Caco-2 (cell line): ENCODE measurements at places on chromosomes 4 and X.
A peak's percentile ranks its signal among the peaks of the same experiment; 100 is the strongest.

- no peak for DNase-seq
- no peak overlapping the region for H3K4me3 ChIP-seq
- H3K27ac ChIP-seq: no peak overlapping the region
- H3K27me3 ChIP-seq: no peaks in the 10 kb centered on the region
- no peaks in the 10 kb centered on the region for H3K36me3 ChIP-seq
Observed at GRCh38 chr4:150624055-150624454, 42.1 kb downstream of the MAB21L2 start.

- peak overlapping the region; percentile 99 for H3K27ac ChIP-seq
- no peaks in the 10 kb centered on the region for H3K36me3 ChIP-seq
- H3K4me1 ChIP-seq: peaks cover 20% of the 10 kb centered on the region
- no peaks in the 10 kb centered on the region for H3K27me3 ChIP-seq
Observed at GRCh38 chr4:56468097-56468422, 643 bp downstream of the SRP72 start.

DNA sequence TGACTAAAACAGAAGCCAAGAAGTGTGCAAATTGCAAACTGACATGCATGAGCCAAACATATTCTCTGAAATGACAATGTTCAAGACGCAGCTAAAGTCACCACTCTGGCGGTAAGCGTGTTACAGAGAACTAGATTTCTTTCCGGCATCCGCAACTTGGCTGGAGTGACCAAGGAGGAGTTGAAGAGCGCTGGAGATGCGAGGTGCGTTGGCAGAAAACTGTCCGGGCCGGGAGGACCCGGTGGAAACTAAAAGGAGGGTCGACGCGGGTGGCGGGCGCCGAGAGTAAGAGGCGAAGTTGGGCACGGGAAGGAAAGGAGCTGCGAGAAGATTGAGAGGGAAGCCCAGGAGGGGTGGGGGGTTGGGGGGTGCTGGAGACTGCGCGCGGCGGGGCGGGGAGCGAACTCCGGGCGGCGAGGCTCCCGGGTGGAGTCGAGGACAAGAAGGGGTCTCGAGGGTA is 807 bp downstream of the SEL1L3 start:
- peaks cover 9% of the 10 kb centered on the region; the same call in 1 of the 2 replicates for H3K4me1 ChIP-seq
- H3K27ac ChIP-seq: peak overlapping the region; percentile 58
- peak overlapping the region; percentile 50 for H3K4me3 ChIP-seq
- no peaks in the 10 kb centered on the region for H3K36me3 ChIP-seq
- no peaks in the 10 kb centered on the region for H3K27me3 ChIP-seq

GRCh38 chrX:110383414-110383813 is 24.8 kb downstream of the RTL9 start:
- no peak for DNase-seq
- no peaks in the 10 kb centered on the region for H3K27me3 ChIP-seq
- H3K36me3 ChIP-seq: no peaks in the 10 kb centered on the region

DNA sequence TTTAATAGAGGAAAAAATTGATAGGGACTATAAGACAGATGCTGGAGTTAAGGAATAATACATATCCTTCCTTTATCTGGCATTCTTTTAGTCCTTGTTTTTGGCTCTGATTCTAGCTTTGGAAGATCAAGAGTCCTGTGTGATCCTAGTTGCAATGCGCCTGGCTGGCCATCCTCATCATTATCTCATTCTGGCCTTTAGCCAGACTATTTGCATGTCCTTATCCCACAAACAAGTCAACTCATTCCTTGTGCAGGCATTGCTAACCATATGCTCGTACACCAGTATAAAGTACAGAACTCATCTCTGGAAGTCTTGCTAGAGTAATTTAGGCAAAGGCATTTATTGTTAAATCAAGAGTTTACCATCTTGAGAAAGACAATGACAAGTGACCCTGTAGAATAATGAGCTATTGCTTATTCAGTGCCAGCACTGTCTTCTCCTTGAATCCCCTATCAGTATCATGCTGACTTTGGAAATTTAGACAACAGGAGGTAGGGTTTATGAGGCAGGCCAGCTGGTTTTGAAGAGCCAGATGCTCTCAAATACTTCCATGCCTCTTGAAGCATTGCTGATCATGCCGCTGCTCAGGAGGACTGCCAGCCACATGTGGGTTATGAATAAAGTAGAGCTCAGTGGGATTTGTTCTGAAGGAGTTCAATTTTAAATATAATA is 1730.3 kb upstream of the TENM3 start:
- DNase-seq: no peak
- no peaks in the 10 kb centered on the region for H3K36me3 ChIP-seq
- no peak overlapping the region for H3K4me3 ChIP-seq

DNA sequence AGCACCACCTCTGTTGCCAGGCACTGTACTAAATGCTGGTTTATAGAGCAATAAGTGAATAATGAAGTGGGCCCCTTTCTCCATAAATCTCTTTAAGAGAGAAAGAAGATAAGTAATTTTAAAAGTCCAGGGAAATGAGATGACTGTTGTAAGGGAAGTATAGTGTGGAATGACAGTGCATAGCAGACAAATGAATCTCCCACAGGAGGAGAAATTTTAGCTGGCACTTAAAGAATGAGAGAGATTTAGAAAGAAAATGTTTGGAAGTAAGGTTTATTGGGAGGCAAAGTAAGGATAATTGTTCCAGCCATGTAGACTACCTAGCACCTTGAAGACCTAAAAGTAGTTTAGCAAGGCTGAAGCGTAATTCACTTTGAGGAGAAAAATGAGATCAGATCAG is 1081.1 kb upstream of the PABPC4L start:
- H3K36me3 ChIP-seq: no peaks in the 10 kb centered on the region
- no peaks in the 10 kb centered on the region for H3K4me1 ChIP-seq
- no peak overlapping the region for H3K27ac ChIP-seq
- H3K27me3 ChIP-seq: no peaks in the 10 kb centered on the region
- no peak for DNase-seq
- no peak overlapping the region for H3K4me3 ChIP-seq

- no peak overlapping the region for H3K27ac ChIP-seq
- H3K27me3 ChIP-seq: no peaks in the 10 kb centered on the region
- no peaks in the 10 kb centered on the region for H3K36me3 ChIP-seq
- H3K4me1 ChIP-seq: peaks cover 12% of the 10 kb centered on the region
Observed at GRCh38 chr4:168451744-168452390, 28.4 kb downstream of the DDX60L start.

GRCh38 chr4:118834960-118835569 is 861 bp downstream of the SEC24D start:
- peaks cover 7% of the 10 kb centered on the region for H3K4me1 ChIP-seq
- peak overlapping the region; percentile 98 for H3K27ac ChIP-seq
- peak overlapping the region; percentile 96 for H3K4me3 ChIP-seq
- no peaks in the 10 kb centered on the region for H3K27me3 ChIP-seq
- peak; percentile 66 for DNase-seq

DNA sequence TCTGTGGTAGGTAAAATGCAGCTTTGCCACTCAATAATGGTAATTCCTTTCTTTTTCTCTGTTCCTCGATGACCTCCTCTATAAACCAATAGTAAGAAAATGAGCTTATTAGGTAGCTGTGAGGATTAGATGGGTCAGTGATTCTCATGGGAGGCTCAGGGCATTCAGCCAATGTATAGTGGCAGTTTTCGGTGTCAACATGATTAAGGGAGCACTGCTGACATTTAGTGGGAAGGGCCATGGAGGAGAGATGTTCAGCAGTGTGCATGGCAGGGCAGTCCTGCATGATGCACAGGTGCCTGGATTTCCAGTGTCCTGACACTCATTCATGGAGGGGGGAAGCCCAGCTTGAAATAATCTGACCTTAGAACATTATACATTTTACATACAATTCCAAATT is 232.8 kb downstream of the PDGFC start:
- H3K27ac ChIP-seq: no peak overlapping the region
- no peak overlapping the region for H3K4me3 ChIP-seq
- H3K27me3 ChIP-seq: no peaks in the 10 kb centered on the region
- no peak for DNase-seq
- H3K36me3 ChIP-seq: no peaks in the 10 kb centered on the region
- H3K4me1 ChIP-seq: no peaks in the 10 kb centered on the region

GRCh38 chr4:138086611-138087041 is 155.5 kb downstream of the SLC7A11 start:
- peaks cover 7% of the 10 kb centered on the region; the same call in 1 of the 2 replicates for H3K4me1 ChIP-seq
- H3K36me3 ChIP-seq: no peaks in the 10 kb centered on the region
- no peak for DNase-seq
- no peak overlapping the region for H3K27ac ChIP-seq
- no peak overlapping the region for H3K4me3 ChIP-seq
- H3K27me3 ChIP-seq: no peaks in the 10 kb centered on the region

DNA sequence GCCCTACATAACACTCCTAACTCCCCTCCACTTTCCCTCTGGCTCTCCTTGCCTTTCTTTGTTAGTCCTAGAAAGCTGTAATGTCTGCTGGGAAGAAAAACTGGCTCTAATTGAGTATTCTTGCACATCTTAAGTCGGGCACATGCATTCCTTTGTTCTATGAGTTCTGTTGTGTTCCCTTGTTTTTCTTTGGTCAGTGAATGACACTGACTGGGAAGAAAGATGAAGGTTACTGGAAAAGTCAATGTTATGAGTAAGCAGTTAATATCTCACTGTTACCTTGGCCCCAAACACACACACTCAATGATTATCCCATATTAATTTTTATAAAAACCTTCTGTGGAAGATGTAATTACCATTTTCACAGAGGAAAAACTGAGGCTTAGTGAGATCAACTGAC is 215.9 kb downstream of the SOWAHB start:
- no peaks in the 10 kb centered on the region for H3K27me3 ChIP-seq
- DNase-seq: no peak
- no peaks in the 10 kb centered on the region for H3K36me3 ChIP-seq
- H3K27ac ChIP-seq: no peak overlapping the region

DNA sequence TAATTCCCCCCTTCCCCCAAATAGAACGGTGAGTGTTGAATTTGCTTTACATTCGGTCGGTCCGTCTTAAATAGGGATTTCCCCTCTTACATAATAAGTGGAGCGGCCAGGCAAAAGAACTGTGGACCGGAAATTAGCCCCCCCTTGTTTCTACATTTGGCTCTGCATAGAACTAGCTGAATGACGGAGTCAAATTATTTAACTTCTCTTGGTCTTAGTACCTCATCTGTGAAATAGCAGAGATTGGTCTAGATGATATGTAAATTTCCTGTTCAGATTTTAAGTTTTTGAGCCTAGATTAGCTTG is 1.3 kb downstream of the SPATA18 start:
- H3K27ac ChIP-seq: no peak overlapping the region
- no peaks in the 10 kb centered on the region for H3K36me3 ChIP-seq
- no peak overlapping the region for H3K4me3 ChIP-seq
- DNase-seq: no peak
- H3K4me1 ChIP-seq: no peaks in the 10 kb centered on the region

- no peaks in the 10 kb centered on the region for H3K4me1 ChIP-seq
- H3K36me3 ChIP-seq: no peaks in the 10 kb centered on the region
- H3K27ac ChIP-seq: no peak overlapping the region
- no peak overlapping the region for H3K4me3 ChIP-seq
Observed at GRCh38 chrX:73390628-73391567, 56.0 kb upstream of the CDX4 start.

DNA sequence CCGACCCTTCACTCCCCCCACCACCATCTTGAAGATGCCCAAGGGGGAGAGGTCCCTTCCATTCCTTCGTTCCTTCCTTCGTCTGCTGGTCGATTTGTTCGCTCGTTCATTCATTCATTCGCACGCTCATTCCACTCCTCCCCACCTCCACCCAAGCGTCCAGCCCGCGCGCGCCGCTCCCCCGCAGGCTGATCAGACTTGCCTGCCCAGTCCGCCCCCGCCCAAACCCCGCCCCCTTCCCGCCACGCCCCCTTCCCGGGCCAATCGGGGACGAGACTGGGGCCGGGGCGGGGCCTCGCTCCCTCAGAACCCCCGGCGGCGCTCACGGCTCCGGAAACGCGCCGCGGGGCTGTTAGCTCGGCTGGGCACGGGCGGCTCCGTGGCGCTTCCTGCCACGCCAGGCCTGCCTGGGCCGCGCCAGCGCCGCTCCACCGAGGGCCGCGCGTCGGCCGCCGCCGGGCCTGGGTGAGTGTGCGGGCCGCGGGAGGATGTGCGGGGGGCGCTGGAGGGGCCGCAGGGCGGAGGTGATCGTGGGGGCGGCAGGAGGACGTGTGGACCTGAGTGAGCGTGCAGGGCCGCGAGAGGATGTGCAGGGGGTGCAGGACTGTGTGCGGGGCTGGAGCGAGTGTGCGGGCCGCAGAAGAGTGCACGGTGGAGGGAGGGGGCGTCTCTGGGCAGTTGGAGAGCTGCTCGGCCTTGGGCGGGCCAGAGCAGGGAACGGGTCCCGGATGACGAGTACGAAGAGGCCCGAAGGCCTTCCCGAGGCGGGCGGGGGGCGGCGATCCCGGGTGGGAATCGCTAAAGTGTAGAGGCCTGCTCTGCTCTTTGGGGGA is at the start of gene ZNF275:
TSS of gene ZNF275 (plus strand) at position 333 of the 833 bp plus-strand sequence. CDS start 2,527 bp downstream, outside the sequence.
- H3K36me3 ChIP-seq: no peaks in the 10 kb centered on the region
- peak within 1 kb of the TSS; percentile 87 for H3K4me3 ChIP-seq
- H3K27me3 ChIP-seq: no peaks in the 10 kb centered on the region
- peak; percentile 84 for DNase-seq
- no peak within 1 kb of the TSS for H3K27ac ChIP-seq

DNA sequence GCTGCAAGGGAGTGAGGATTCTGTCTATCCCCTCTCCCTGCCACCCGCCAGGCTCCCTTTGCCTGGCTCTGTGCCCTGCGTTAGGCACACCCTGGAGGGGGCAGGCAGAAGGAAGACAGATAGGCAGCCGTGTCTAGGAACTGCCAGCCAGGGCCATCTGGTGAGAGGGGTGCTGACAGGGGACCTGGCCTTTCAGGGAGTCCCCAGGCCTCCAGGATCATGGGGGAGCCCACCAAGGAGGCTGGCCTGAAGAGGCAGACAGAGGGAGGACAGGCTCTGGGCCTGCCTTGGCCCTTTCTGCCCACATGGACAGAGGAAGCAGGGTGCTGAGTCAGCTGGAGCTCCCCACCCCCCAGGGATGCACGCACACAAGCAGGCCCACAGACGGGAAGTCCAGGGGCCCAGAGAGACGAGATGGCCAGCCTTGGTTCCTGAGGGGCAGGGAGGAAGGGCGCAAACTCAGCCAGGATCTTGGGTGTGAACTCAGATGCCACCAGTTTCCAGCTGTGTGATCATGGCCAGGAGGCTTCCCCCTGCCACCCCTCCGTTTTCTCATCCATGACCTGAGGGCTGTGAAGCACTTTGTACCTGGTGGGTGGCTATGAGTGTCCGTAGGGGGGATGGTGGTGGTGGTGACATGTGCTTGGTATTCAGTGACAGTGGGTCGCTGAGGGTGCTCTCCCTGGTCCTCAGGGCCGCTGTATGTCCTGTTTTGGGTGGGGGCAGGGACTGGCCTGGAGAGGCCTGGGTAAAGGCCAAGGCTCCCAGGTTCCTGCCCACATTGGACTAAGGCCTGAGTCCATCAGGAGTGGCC is 1.8 kb downstream of the SH3BP2 start:
- H3K27ac ChIP-seq: peak overlapping the region; percentile 22
- H3K27me3 ChIP-seq: no peaks in the 10 kb centered on the region
- no peaks in the 10 kb centered on the region for H3K36me3 ChIP-seq
- DNase-seq: peak; percentile 22
- H3K4me3 ChIP-seq: no peak overlapping the region

GRCh38 chrX:22399437-22400192 is 126.9 kb downstream of the CBLL2 start:
- H3K27ac ChIP-seq: no peak overlapping the region
- no peak overlapping the region for H3K4me3 ChIP-seq
- H3K36me3 ChIP-seq: no peaks in the 10 kb centered on the region
- H3K27me3 ChIP-seq: no peaks in the 10 kb centered on the region

- H3K36me3 ChIP-seq: peaks cover 2% of the 10 kb centered on the region
- no peaks in the 10 kb centered on the region for H3K27me3 ChIP-seq
- no peak overlapping the region for H3K4me3 ChIP-seq
- no peak for DNase-seq
- H3K4me1 ChIP-seq: no peaks in the 10 kb centered on the region
- H3K27ac ChIP-seq: no peak overlapping the region
Observed at GRCh38 chr4:40888933-40889332, 139.2 kb downstream of the NSUN7 start.
